ENCODE measurements at places on chromosomes 16 and 17. TPM values are rescaled to one million over a fixed set of nuclear protein-coding genes. Genes with fewer than 3 reads are reported as not detected.
A peak's percentile ranks its signal among the peaks of the same experiment; 100 is the strongest.

MLKL gene
- 6.7 TPM for total RNA-seq

PRKCB gene
- total RNA-seq = 32.7 TPM

SPN gene
- 9.4 TPM for total RNA-seq

CALB2 gene
- 2.0 TPM for total RNA-seq

- no peak for DNase-seq
These were observed 2.6 kb downstream of the CACNA1G start for GRCh38 chr17:50563092-50563511.

GRCh38 chr17:67689534-67690177 is 28.1 kb upstream of the NOL11 start:
- DNase-seq = peak; percentile 44

- no peak for DNase-seq
These were observed 762.0 kb downstream of the CDH8 start for GRCh38 chr16:61274211-61274610.

GRCh38 chr17:60902399-60902798 is 224.7 kb downstream of the BCAS3 start:
- DNase-seq = no peak

DNA sequence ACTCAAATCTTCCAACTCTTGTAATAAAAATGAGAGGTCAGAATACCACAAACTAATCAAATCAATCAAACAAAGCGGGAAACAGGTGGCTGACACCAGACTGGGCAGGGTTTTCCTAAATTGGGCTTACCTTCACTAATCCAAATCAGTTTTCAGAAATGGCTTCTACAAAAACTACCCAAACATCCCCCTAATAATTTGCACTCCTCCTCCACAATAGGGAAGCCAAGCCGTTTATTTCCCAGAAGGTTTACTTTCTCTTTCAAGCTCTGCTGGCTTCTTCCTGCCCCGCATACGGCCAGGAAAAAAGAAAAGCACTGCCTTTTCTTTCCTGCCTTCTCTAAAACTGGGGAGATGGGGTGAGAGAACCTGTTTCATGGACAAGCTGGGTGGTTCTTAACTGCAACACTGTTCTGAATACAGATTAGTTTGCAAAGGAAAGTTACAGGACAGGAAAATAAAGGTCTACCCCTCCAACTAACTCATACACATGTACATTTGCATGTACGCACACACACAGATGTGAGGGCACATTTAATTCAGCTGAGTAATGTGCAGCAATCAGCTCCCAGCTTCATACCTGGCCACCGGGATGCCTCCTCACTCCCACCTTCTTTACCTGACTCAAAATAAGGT is 9.2 kb downstream of the STAT3 start:
- DNase-seq = no peak

GRCh38 chr16:69115837-69116236 is 10.4 kb downstream of the HAS3 start:
- DNase-seq = no peak

GRCh38 chr17:4101759-4102405 is 40.9 kb downstream of the ZZEF1 start:
- no peak for DNase-seq

- peak; percentile 60 for DNase-seq
These were observed 131.5 kb upstream of the MON1B start for GRCh38 chr16:77059446-77059845.

DNA sequence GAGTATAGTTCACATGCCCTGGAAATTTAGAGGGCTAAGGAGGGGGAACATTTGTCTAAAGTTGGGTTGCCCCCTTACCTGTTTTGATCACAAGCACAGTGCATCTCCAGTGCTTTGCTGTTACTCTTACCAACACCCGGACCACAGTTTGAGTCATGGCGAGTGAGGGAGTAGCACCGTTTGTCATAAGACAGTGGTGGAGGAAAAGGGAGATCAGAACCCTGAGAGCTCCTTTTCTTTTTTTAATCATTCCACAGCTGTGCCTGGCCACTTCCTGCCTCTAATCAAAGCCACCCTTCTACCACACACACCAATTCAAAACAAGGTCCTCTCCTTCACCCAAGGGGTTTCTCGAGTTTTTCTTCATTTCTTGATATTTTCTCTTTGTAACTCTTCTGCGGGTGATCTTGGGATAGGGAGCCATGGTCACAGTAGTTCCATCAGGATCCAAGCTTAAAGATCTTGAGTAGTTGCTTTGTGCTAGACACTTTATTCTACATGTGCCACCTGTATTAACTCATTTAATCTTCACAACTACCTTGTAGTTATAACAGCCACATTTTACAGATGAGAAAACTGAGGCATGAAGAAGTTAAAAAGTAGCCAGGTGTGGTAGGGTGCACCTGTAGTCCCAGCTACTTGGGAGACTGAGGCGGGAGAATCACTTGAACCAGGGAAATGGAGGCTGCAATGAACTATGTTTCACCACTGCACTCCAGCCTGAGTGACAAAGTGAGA is 5.0 kb upstream of the MYL4 start:
- DNase-seq = no peak

- no peak for DNase-seq
These were observed 76.6 kb downstream of the PARN start for GRCh38 chr16:14553447-14553846.

GRCh38 chr17:32927201-32927723 is 691 bp upstream of the TMEM98 start:
- DNase-seq = no peak

DNA sequence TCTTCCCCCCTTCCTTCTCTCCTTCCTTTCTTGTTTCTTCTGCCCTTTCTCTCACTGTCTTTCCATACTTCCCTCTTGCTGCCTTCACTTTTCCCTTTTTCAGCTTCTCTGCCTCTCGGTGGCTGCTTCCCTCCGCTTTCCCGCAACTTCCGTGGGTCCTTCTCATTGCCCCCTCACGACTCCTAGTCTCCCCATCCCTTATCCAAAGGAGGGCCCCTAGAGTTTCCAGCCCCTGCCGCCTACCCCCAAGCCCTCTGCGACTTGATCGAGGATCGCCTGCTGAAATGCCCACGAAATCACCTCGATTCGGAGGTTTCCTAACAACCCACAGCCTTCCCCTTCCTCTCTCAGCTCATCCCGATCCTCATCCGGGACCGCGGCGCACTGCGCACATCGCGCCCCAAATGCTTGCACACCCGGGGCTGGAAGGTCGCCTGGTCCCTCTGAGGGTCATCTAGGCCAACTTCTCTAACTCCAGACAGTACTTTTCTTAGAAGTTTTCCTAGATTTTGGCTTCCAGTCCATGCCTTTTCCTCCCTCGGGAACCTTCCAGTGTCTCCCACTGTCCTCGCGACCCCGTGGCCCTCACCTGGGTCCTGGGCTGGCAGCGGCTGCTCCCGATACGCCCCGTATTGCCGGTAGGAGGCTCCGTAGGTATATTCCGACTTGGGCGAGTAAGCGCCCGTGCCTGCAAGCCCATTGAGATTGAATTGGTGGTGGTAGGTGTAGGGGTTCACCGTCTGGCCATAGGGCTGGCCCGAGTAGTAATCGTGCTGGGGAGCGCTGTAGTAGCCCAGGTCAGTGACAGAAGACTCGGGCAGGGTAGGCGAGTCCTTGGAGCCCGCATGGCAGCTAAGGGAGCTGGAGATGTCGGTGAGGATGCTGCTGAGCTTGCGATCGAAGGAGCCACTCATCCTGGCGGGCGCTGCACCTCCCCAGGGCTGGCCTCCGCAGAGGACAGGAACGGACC is 654 bp downstream of the DLX3 start:
- DNase-seq = no peak

DNA sequence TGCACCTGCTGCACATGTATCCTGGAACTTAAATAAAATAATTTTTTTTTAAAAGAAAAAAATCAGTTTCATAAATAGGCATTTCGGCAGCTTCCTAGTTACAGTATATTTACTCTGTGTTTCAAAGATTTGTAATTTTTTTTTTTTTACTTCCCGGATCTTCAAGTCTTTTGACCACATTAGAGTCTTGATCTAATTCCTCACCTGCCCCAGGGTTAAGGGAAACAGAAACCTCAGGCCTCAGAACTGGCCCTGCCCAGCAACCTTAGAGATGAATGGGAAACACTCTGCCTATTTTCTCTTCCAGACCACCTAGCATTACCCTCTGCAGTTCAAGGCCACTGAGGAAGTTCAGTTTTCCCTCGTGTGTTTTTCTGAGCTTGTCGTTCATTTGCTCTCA is 304.0 kb downstream of the MAF start:
- DNase-seq = no peak
